ENCODE measurements at places on chromosomes 1 and 21.

DNA sequence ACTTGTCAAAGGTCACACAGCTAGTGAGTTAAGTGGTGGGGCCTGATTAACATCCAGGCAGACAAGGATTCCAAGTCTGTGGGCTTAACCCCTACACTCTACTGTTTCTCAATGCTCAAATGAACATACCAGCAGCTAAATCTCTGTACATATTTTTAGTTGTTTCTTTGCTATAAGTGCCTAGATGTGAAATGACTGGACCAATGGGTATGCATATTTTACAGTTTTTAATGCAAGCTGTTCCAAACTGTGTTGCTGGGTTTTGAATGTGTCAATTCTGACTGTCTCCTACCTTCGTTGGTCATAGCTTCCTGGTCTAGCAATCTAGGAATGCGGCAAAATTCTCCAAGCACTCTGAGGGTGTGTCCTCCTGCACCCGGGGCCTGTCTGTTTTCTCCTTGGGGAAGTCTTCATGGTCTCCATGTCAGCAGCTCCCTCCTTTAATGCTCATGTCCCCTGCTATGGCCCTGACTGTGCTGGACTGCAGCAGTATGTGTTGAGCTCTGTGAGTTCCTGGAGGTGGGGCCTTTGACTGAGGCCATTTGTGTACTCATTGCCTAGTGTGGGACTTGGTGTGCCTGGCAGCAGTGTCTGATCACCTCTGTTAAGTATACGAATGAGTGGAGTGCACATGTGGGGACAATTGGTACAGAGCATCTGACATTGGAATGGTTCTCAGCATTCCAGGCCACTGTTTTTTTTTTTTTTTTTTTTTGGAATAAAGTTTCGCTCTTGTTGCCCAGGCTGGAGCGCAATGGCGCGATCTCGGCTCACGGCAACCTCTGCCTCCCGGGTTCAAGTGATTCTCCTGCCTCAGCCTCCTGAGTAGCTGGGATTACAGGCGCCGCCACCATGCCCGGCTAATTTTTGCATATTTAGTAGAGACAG, 72.9 kb upstream of the SLC2A1 start:
- no peak for DNase-seq

GRCh38 chr1:183648042-183648441, 5.1 kb downstream of the APOBEC4 start:
- no peak for DNase-seq

DNA sequence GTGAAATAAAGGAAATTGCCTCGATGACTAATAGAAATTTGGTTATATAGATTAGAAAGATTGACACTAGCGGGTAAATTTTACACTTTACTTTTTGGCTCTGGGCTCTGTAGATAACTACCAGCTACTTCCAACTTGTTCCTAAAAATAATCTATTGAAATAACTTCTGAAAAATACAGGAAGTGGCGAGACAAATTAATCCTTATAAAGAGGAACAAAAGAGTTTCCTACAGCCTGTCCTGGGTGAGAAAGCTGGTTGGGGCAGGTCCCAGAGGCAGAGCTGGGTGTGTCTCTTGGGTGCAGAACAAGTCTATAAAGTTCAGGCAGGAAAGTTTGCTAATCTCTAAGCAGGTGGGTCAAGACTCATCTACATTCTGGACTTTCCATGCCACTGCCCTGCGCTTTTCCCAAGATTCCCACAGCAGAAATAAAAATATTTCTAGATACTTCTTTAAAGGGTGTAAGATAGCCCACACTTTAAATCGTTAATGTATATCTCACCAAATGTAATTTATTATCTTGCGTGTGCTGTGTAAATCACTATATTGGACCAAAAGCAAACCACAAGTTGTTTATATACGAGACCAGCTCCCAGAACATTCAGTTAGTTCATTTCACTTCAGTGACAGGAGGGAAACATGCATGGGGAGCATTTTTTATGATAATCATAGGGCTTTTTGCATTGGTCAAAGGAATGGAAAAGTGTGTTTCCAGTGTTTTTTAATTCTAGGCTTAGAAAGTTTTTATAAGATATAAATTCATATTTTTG, 70.1 kb upstream of the NRIP1 start:
- no peak for DNase-seq

- no peak for DNase-seq
Measured at GRCh38 chr1:93569489-93569888, 112.1 kb downstream of the BCAR3 start.

DNA sequence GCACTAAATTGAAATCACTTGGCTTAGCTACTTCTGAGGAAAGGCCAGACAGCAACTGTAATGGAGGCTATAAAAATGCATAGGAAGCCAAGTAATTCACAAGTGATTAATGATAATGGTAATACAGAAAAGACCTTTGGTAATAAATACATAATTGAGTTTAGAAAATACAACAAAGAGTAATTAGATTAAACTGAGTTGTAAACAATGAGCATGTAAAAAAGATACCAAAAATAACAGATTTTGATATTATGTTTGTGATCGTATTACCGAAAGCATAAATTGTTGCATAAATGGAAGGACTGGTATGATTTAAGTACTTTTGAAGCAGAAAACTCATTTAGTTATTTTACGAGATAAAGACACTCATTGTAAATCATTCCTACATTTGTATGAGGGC, 556.7 kb upstream of the TMPRSS15 start:
- DNase-seq, result no peak

DNA sequence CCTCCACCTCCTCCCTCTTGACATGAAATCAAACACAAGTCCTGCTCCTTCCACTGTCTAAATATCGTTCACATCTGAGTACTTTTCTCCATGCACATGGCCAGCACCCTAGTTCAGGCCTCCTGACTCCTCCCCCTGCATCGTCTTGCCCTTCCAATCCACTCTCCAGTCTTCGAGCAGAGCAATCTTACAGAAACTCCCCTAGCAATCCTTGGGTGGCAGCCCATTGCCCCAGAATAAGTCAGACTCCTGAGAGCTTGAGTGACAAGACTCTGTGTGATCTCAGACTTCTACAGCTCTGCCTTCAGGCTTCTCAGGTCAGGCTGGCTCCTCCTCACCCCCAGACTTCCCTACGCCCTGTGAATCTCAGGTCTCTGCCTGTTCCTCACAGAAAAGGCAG, 5.5 kb downstream of the SH2D2A start:
- no peak for DNase-seq

GRCh38 chr1:45542591-45542990, 8.0 kb upstream of the AKR1A1 start:
- no peak for DNase-seq

DNA sequence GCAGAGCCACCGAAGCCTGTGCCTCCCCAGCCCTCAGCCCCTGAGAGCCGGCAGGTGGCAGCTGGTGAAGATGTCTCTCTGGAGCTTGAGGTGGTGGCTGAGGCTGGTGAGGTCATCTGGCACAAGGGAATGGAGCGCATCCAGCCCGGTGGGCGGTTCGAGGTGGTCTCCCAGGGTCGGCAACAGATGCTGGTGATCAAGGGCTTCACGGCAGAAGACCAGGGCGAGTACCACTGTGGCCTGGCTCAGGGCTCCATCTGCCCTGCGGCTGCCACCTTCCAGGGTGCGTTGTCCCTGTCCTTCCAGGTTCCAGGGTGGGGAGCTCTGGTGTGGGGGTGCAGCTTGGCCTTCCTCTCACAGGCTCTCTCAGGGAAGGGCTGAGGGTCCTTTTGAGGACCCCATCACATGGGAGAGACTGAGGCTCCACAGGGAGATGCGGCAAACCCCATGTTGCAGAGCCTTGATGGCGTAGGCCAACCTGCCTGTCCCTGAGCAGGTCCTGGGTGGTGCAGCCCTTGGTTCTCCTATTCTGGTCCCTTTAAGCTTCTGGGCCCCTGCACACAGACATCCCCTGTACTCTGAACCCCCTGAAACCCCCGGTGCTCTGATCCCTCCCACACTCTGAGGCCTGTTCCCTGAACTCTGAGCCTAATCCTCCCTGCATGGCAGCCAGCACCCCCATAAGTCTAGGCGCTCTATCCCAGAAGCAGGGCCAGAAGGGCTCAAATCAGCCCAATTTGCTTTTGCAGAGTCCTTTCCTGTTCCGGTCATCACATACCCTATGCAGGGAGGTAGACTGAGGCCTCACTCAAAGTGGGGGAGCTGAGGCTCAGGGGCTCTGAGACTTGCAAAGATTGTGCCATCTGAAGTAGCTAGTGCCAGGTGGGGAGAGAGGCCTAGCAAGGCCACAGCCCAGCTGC, 88.5 kb downstream of the TRIM11 start:
- DNase-seq, result no peak

- no peak for DNase-seq
Measured at GRCh38 chr1:234921266-234922062, 207.2 kb downstream of the TOMM20 start.

DNA sequence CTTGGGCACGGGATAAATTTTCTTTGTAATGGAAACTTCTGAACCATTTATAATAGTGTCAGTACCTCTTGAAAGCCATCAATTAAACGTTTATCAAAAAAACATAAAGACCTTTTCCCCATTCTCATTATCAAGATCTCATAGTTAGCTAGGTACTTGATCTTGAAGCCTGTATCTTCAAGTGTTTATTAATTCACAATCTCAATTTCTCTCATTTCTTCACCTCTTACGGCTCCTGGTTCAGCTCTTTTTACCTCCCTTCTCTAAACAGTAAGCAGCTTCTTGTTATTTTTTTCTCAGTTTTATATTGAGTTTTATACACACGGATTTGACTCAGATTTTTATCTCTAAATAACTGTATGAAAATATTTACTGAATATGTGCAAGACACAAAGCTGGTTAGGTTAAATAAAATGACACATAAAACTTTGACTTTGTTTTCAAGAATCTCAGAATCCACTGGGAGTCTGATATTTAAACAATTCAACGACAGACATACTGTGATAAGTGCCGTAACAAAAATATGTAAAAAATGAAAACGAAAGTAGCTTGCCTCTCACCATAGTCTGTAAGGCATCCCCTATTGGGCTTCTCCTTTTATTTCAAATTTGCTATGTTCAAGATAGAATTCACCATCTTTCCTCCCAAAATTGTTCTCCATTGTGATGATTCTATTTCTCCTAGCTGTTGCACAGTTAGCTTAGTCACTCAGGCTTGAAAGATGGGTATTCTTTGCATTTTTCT, 411.6 kb upstream of the ZRANB2 start:
- DNase-seq, result no peak

DNA sequence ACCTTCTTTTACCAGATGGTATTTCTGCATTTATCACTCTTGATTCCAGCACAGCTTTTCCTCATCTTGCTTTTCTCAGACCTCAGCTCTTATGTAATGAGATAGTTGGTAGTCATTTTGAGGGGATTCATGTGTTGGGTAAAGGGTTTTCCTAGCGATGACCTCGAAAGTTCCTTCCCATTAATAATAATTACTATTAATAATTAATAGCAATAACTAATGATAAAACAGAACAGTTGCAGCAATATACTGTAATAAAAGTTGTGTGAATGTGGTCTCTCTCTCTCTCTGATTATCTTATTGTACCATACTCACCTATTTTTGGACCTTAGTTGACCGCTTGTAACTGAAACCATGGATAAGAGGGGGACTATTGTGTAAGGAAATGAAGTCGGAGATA, 14.2 kb downstream of the CAMTA1 start:
- DNase-seq, result no peak

DNA sequence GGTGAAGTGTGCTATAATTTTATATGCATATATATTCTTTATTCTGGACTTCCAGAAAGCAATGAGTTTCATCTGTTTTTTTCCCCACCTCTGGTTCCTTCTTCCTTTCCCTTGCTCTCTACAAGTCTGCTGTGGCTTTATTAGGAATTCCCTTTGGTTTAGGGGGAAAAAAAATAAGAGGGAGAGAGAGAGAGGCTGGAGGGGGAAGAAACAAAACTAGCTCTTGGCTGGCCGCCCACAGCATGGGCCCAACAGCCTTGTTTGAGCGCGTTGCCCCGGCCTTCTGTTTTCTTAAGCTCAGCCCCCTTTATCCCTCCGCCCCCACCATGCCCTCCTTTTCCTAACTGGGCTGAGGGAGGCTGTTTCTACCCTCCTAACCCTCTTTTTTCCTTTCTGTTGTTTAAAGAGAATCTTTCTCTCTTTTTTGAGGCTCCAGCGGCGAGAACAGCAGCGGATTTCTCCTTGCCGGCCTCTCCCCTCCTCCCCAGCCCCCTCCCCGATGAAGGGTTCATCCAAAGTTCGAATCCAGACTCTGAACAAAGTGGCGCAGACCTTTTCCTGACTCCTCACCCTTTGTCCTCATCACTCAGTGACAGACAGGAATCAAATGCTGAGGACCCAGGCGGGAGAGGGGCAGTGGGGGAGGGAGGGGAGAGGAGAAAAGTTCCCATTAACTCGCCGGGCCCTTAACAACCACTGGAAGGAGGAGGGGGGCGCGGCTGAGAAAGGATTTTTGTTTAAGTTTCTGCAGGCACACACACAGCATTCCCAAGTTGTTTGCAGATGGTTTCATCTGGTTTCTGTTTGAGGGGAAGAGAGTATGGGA, 29.7 kb downstream of the PBX1 start:
- DNase-seq, result no peak

DNA sequence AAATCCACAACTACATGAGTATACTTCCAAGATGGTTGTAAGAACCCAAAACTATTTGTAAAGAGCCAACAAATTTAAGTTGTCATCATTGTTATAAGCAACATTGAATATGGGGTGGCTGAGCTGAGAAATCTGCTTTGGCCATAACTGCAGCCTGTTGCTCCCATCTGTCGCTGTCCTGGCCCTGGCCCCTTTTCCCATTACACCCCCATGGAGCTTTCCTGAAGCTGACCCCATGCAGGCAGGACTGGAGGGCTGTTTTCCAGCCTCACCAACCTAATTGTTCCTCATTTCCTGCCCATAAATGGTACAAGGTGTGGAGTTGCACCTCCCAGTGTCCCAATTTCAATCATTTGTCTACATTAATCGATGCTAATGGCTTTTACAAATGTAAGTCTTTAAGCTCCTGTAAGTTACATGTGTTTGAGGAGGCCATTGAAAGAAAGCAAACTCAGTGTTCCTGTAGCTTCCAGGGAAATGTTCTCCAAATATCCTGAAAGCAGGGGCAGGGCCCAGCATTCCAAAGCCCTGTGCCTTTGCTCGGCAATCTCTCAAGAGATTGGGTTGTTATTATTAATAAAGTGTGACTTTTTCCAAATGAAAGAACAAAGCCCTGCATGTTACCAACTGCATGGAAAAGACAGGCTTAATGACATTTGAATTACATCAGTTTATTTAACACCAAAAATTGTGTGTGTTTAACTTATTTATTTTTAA, 545.9 kb downstream of the PLPP3 start:
- DNase-seq, result no peak

- no peak for DNase-seq
Measured at GRCh38 chr1:59128784-59129227, 168.1 kb upstream of the FGGY start.

DNA sequence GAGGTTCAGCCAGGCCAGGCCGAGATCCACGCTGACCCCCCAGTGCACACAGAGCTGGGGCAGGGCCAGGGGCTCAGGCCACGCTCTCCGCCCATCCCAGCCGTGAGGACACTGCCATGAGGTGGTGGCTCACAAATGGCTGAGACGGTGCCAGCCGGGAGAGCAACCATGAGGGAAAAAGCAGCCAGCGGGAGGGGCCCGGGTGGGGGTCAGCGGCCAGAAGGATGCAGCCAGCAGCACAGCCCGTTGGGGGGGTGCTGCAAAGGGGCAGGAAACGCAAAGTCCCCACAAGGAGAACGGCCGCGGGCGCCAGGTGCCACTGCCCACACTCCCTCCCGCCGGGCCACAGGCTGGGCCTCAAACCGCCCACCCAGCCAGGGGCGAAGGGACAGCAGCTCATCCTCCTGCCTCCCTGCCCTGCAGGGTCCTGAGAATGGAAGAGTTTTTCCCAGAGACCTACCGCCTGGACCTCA, 8.3 kb downstream of the TTLL10 start:
- DNase-seq, result no peak

- DNase-seq, result no peak
Measured at GRCh38 chr1:37726751-37727585, 34.7 kb downstream of the CDCA8 start.
